ENCODE measurements at places on chromosomes 2 and 18.

DNA sequence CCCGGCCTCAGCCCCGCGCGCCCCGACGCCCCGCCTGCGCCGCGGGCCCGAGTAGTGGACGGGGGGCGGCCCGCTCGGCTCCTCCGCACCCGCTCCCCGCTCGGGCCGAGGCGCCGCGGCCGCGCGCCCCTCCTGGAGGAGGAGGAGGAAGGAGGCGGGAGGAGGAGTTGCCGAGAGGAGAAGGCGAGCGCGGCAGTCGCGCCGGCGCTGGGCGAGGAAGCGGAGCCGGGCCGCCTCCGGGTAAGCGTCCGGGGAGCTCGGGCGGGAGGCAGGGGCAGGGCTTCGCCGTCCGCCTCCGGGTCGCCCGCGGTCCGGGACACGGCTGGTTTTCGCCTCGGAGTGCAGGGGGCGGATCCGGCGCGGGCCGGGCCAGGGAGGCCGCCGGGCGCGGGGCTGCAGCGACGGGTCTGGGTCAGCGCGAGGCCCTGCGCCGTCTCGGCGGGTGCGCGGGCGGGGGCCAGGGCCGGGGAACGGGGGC is at the start of gene SOCS6:
SOCS6 (plus strand) TSS at position 195 of the 478 bp plus-strand sequence. CDS start 35,624 bp downstream, outside the sequence.
- DNase-seq = no peak

- DNase-seq = no peak
These were observed 13.1 kb downstream of the KLHL14 start for GRCh38 chr18:32759611-32760167.

- no peak for DNase-seq
These were observed 346.2 kb downstream of the ZNF521 start for GRCh38 chr18:25005541-25006403.

GRCh38 chr2:127763776-127764175 is 47.2 kb downstream of the WDR33 start:
- no peak for DNase-seq

DNA sequence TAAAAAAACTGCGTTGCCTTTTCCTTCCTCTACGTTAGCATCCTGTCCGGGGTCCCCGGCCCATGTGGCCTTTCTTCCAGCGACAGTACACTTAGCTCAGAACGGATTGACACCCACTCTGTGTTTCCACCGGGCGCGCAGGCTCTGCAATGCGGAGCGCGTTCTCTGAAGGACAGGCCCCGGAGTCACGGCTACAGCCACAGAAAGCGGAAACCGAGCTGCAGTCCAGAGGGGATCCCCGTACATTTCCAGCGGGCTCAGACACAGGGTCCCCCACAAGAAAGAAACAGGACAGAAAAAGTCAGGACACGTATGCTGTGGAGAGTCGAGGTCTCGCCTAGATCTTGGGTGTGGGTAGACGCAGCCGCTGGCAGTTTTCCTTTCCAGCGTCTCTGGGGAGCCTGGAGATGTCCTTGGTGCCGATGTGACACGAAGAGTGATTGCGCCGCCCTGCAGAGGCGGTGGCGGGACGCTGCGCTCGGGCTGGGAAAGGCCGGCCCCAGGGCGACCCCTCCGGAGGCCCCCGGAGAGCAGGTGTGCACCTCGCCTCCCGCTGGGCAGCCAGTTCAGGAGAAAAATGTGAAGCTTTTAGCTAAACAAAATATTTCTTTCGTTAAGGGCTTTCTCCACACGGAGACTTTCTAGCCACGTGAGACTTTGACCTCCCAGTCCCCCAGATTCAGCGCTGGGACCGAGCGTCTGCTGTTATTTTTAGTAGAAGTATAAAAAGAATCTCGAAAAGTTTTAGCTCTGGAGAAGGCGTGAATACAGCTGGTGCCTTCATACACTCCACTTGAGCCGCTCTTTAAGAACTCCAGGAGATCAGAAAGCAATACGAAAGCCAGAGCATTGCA is 1.3 kb upstream of the ACKR3 start:
- DNase-seq = peak; percentile 33

GRCh38 chr2:174794851-174795374 is 30.6 kb upstream of the CHRNA1 start:
- DNase-seq = no peak

DNA sequence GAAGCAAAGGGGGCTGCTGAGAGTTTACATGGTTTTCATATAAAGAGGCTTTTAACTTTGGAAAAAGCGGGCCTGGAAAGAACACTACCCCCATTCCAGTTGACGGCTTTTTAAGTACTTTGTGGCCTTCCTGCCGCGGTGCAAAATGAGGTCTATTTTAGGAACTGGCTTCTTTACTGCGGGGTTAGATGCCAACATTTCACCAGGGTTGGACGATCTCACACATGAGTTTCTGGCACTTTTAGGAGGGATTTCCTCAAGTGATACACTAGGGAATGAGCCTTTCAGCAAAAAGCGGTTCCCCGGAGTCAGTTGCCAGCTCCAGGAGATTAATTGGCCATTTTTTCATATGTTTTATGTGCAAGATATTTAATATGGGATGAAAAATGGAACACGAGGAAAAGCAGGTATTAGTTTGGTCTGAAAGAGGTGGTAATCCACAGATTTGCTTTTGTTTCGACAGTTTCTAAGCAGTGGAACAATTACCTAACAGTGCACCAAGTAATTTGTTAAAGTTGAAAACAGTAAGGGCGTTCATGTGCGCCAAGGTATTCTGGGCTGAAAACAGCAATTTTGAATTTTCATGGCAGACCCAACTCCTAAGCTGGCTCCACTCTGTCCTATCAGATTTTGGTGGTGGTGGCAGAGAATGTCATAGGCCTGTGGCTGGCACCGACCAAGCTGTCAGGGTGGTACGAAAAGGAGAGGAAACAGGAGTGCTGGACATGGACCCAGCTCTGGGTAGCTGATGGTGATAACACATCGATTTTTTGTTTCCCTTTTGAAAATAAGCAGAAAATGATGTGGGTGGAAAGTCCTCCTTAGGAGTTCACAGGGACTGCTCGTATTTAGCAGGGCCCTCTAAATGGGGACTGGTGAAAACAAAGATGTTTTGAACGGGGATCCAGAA is 55.6 kb upstream of the FZD5 start:
- DNase-seq = no peak

DNA sequence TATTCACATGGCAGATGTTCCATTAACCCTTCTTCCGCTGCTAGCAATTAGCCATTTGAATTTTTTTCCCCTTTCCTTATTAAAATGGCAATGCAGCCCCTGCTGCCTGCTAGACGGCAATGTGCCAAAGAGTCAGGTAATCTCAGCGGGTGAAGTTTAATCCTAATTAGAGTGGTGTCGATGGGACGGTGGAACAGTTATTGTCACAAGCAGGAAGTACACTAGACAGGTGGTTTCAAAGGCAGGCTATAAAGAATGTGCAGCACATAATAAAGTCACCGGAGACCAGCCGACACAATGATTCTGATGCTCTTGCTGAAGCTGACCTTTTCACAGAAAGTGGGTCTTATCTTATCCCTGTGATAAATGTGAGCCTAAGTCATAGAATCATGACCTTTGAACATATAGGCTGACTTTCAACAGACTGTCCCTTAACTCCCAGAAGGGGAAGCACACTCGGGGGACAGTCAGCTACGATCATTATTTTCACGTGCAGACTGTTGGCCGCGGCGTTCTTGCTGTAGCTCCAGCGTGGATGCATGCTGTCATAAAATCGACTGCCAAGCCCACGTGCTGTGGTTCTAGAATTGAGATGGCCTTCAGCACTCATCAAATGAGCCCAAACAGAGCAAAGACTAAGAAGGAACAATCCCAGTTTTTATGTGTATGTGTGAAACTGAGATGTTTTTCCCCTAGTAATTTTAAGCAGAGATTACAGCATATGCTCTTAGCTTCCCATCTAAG is 926.2 kb upstream of the SOX11 start:
- DNase-seq = no peak

DNA sequence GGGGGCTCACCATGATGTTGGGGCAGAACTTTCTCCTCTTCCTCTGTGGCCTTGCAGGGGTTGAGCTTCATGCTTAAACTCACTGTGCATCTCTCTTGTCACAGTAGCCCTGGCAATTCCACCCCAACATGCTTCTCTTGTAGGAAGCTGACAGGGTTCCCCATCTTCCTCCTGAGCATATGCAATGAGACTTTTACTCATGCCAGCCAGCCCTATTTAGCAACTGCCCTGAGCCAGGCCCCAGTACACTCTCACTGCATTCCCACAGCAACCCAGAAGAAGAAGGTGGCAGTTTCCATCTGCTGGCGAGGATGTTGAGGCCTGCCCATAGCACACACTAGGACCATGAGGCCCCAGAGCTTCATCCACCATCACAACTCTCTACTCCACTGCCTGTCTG is 72.2 kb upstream of the TEX51 start:
- DNase-seq = no peak

GRCh38 chr2:195820373-195820772 is 163.3 kb downstream of the SLC39A10 start:
- no peak for DNase-seq

DNA sequence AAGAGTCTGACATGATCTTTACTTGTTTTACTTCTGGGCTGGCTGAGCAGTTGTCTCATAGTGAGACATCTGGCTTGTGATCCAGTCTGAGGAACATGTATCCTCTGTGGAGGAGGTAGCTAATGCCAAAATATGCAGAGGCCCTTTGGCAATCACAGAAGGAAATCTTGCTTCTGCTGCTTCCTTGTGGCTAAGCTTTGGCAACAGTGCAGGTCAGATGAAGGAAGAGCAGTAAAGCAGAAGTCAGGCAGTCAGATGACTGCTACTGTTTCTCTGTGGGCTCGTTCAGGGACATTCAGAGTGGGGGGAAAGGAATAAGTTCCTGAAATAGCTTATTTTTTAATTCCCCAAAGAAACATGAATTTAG is 22.3 kb downstream of the DOK1 start:
- no peak for DNase-seq

DNA sequence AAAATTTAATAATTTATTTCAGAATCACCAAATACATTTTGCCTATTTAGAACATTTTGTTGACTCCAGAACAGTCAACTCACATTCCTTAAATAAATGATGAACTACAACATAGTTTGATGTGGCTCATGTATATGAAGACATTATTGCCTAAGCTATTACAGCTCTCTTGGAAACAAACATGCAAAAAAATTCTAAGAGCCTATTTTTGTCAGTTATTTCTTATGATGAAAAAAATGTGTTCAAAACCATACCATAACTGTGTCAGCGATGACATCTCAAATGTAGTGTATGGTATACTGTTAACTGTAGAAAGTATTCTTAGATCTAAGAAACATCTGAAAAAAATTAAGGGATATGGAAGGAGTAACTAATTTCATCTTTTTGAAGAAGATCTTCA is 6.3 kb upstream of the EMILIN2 start:
- DNase-seq = no peak

DNA sequence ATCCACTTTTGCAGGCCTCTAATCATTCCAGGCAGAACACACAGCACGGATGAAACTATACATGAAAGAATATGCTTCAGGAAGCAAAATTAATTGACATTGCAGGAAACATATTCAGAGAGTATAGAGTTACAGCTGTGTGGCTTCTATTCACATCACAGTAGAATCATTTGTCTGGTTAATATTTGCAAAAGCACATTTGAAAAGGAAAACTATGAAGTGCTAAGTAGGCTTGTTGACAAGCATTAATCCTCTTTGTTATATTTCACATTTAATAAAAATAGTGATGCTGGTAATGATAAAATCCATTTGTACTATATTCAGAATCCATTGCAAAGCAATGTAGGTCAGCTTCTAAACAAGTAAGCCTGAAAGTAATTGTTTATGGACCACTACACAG is 32.2 kb upstream of the PIK3C3 start:
- DNase-seq = no peak

GRCh38 chr2:150228936-150229335 is 258.5 kb downstream of the RND3 start:
- no peak for DNase-seq

- no peak for DNase-seq
These were observed 17.5 kb downstream of the STEAP3 start for GRCh38 chr2:119241205-119241532.

DNA sequence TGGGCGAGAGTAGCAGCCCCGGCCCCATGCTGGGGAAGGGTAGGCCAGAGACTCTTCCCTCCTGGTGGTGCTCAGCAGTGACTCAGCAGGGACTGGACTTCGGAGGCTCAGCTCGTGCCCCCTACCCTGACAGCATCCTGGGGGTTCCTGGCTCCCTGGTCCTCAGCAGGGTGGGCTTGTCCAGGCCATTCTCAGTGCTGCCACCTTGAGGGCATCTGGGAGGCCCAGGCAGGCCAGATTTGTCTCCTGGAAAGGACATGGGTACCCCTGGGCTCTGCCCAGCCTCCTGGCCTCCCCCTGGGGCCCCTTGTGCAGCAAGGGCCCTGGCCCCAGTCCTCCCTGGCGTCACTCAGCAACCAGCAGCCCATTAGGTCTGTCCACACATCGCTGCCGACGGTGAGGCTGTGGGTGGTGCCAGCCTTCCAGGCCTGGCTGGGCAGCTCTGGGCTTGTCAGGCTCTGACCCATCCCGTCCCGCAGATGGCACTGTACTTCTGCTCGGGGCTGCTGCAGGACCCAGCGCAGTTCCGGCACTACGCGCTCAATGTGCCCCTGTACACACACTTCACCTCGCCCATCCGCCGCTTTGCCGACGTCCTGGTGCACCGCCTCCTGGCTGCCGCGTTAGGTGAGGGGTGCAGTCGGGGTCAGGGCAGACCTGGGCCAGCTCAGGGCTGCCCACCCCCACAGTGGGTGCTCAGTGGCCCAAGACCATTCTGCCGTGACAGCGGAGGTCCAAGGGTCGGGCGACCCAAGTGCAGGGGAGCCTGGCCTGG is 45.0 kb upstream of the ALPP start:
- DNase-seq = no peak

- DNase-seq = no peak
These were observed 176.9 kb upstream of the NRP2 start for GRCh38 chr2:205505371-205505770.

DNA sequence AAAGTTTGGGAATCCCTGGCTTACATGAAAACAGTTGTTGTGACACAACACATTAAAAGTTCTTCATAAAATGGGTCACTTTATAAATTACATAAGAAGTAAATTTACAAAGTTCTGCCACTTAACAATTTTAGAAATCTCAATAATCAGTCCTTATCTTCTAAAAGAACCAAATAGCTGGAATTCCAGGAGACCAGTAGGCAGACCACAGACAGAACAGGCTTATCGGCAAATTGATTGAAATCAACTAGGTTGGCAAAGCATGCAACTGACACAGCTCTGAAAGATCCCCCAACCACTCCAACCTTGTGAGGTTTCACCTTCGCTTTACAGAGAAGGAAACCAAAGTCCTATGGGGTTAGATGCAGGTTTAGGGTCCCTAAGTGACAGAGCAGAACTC is 103.0 kb downstream of the DNER start:
- DNase-seq = no peak

GRCh38 chr2:147884830-147885229 is 40.0 kb downstream of the ACVR2A start:
- no peak for DNase-seq

- no peak for DNase-seq
These were observed 26.7 kb downstream of the LHCGR start for GRCh38 chr2:48728840-48729239.

DNA sequence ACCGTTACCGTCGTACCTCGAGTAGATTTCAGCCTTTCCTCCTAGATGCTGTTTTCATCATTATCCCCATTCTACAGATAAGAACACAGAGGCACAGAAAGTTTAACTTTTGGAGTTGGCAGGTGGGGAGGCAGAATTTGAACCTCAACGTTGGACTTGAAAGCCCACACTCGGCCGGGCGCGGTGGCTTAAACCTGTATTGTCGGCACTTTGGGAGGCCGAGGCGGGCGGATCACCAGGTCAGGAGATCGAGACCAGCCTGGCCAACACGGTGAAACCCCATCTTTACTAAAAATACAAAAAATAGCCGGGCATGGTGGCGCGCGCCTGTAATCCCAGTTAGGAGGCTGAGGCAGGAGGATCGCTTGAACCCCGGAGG is 11.5 kb downstream of the CATIP start:
- no peak for DNase-seq

GRCh38 chr2:235494716-235495372 is 1.0 kb downstream of the AGAP1 start:
- DNase-seq = no peak

- no peak for DNase-seq
These were observed 40.6 kb upstream of the INHBB start for GRCh38 chr2:120305296-120305695.
